Fibroblast of villous mesenchyme (primary cell): ENCODE measurements at places on chromosomes 16 and 17. TPM values are rescaled to one million over a fixed set of nuclear protein-coding genes. Genes with fewer than 3 reads are reported as not detected.

SLC6A2 gene
- not detected in 2 replicates for total RNA-seq

DNA sequence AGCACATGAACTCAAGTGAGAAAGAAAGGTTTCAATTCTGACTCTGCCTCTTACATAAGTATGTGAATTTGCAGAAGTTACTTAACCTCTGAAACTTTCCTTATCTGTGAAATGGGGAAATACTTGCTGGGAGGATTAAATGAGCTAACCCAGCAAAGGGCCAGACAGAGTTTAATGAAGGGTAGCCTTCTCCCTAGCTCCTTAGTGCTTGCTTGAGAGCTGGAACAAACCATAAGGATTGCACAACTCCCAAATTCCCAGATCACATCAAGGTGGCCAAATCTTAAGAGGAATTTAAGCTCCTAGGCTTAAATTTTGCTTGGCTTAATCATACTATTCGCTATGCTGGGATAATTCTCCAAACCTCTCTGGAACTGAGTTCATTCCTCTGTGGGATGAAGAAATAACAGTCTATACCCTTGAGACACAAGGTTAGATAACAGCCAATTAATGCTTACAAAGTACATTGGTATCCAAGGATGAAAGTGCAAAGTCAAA lies 11.8 kb upstream of the WSB1 start:
- DNase-seq = peak; percentile 98

- DNase-seq = no peak
Measured at GRCh38 chr17:55336426-55336825, 71.7 kb downstream of the HLF start.

DNA sequence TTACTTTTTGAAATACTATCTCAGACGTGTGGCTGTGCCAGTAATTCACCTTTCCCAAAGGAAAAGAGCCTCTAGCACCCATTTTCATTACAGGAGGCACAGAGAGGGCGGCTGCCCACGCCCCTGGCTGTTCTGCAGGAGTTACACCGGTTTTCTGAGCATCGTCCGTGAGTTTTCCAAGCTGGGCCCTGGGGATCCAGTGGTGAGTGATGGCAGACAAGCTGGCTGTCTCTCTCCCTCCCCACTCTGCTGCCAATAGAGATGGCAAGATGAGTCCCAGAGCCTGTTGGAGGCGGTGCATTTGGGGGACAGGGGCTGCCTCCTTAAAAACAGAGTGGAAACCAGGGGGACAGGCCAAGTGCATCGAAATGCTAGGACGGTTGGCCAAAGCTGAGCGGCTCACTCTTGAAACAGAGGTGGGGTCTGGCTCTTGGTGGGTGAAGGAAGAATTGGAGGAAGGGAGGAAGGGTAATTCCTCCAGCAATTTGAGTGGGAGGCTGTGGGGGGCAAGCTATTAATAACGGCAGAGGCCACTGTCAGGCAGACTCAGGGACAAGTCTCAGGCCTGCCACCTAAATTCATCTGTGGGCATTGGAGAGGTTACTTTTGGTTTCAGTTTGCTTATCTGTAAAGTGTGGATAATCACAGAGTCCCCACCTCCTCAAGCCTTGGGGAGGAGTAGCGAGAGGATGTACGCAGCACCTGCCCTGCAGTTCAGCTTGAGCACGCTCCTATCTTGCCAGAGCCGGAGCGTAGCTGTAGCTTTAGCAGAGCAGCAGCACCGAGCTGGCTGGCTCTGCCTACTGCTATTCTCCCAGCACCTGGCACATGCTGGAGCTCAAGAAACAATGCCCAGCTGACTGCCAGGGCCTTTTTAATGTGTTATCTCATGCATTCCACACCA lies 7.5 kb upstream of the NOS2 start:
- peak; percentile 6 for DNase-seq

C17orf78 gene
- total RNA-seq = not detected in 2 replicates

EMP2 gene
- 10.6 and 13.0 TPM in 2 replicates for total RNA-seq

- no peak for DNase-seq
Measured at GRCh38 chr17:81085420-81085911, 50.5 kb downstream of the BAIAP2 start.

DNA sequence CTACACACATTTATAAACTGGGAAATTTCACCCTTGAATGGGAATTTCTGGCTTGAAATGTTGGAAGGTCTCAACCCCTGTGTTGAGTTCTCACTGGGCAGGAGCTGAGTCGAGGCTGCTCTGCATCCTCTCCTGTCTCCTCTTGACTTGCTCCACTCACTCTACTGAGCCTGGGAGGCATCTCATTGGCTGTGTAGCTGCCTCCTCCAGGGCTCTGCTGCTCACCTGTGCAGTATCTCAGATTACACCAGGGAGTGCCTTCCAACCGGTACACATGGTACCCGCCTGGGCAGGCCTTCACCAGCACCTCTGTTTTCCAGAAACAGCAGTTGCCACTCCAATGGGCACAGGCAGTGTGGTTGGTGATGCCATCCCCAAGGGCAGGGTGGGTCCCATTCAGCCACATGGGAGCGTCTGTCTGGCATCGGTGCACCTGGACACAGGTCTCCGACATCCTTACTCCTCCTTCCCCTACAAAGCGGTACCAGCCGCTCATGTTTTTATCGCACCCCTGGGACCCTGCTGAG lies 3.7 kb downstream of the GP2 start:
- DNase-seq = no peak

- no peak for DNase-seq
Measured at GRCh38 chr16:77435272-77435820, 512 bp upstream of the ADAMTS18 start.

- peak; percentile 23 for DNase-seq
Measured at GRCh38 chr17:1143573-1143972, 36.2 kb downstream of the ABR start.

DNA sequence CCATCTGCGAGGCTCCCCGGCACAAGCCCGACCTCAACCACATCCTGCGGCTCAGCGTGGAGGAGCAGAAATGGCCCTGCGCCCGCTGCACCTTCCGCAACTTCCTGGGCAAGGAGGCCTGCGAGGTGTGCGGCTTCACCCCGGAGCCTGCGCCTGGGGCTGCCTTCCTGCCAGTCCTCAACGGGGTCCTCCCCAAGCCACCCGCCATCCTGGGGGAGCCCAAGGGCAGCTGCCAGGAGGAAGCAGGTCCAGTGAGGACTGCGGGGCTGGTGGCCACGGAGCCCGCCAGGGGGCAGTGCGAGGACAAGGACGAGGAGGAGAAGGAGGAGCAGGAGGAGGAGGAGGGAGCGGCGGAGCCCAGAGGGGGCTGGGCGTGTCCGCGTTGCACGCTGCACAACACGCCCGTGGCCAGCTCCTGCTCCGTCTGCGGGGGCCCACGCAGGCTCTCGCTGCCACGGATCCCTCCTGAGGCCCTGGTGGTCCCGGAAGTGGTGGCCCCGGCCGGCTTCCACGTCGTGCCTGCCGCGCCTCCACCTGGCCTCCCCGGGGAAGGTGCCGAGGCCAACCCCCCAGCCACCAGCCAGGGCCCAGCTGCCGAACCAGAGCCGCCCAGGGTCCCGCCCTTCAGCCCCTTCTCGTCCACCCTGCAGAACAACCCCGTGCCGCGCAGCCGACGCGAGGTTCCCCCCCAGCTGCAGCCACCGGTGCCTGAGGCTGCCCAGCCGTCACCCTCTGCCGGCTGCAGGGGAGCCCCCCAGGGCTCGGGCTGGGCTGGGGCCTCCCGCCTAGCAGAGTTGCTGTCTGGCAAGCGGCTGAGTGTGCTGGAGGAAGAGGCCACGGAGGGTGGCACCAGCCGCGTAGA lies 13.1 kb upstream of the PRR35 start:
- DNase-seq = peak; percentile 64

ANKS4B gene
- total RNA-seq = not detected in 2 replicates

GRCh38 chr17:17018021-17018441 lies 24.2 kb upstream of the MPRIP start:
- DNase-seq = no peak

- DNase-seq = peak; percentile 86
Measured at GRCh38 chr17:78737332-78737731, 44.7 kb downstream of the CYTH1 start.

- no peak for DNase-seq
Measured at GRCh38 chr16:54649876-54650275, 280.8 kb upstream of the IRX5 start.

DNA sequence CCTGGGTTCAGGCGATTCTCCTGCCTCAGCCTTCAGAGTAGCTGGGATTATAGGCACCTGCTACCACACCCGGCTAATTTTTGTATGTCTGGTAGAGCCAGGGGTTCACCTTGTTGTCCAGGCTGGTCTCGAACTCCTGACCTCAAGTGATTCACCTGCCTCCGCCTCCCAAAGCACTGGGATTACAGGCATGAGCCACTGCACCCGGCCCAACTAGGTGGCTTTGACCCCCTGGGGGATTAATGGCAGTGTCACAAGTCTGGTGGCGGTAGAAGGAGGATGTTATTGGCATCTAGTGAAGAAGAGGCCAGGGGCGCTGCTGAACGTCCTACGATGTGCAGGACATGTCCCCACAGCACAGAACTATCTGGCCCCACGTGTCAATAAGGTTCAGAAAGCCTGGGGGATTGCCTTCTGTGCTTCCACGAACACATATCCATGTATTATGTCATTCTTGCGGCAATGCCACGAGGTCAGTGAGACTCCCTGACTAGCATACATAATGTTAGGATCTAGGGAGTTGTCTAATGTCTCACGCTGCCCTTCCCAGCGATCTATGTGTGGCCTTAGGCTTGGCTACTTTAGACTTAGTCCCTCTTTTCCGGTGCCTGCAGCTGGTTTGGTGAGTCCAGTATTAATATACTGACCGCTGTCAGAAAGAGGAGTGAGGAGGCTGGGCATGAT lies 75.8 kb downstream of the ABCC6 start:
- DNase-seq = no peak

GRCh38 chr17:77089124-77089490 lies 51.7 kb upstream of the SEC14L1 start:
- no peak for DNase-seq

- DNase-seq = no peak
Measured at GRCh38 chr17:22374741-22375140, 682.4 kb downstream of the KCNJ18 start.

GRCh38 chr17:78973792-78974520 lies 5.8 kb downstream of the LGALS3BP start:
- no peak for DNase-seq

- no peak for DNase-seq
Measured at GRCh38 chr17:27478901-27479538, 22.8 kb downstream of the KSR1 start.

MFAP4 gene
- total RNA-seq = 17.7 and 28.7 TPM in 2 replicates

SPNS2 gene
- under 0.01 and 0.43 TPM in 2 replicates for total RNA-seq

- DNase-seq = no peak
Measured at GRCh38 chr17:71934520-71934919, 186.3 kb upstream of the SOX9 start.

ACE gene
- 1.3 and 1.7 TPM in 2 replicates for total RNA-seq

- peak; percentile 50 for DNase-seq
Measured at GRCh38 chr16:72312828-72313227, 140.9 kb upstream of the PMFBP1 start.

DNA sequence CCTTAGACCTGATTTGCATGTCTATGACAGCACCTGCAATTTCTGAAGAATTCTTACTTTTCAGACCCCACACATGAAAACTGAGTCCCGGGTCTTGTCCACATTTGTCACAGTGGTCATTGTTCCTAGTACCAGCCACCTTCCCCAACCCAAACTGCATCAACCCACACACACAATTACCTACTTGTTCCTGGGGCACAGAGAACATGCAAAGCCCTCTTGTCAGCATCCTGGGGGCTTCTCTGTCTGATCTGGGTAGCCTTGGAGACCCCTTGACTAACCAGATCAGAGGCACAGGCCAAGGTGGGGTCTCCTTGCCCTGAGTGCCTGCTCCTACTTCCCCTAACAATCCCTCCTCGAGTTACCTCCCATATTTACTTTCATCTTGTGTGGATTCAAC lies 36.7 kb upstream of the PIK3R6 start:
- DNase-seq = no peak

HIRIP3 gene
- total RNA-seq = 4.7 and 6.8 TPM in 2 replicates

TBC1D3K gene
- not detected in 2 replicates for total RNA-seq

DNA sequence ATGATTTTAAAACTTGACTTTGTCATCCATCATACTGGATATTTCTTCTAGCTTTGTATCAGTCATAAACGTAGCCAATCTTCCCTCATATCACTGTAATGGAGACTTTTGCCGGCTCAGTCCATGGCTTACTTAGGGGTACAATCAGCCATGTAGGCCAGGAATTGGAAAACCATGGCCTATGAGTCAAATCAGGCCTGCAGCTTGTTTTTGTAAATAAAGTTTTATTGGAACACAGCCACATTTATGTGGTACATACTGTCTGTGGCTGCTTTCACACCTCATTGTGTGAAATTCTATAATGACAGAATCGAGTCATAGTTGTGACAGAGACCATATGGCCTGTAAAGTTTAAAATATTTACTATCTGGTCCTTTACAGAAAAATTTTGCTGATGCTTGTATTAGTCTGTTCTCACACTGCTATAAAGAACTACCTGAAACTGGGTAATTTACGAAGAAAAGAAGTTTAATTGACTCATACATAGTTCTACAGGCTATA lies 64.5 kb upstream of the CDH13 start:
- DNase-seq = no peak
